ENCODE measurements at places on chromosomes 3 and 15.

DNA sequence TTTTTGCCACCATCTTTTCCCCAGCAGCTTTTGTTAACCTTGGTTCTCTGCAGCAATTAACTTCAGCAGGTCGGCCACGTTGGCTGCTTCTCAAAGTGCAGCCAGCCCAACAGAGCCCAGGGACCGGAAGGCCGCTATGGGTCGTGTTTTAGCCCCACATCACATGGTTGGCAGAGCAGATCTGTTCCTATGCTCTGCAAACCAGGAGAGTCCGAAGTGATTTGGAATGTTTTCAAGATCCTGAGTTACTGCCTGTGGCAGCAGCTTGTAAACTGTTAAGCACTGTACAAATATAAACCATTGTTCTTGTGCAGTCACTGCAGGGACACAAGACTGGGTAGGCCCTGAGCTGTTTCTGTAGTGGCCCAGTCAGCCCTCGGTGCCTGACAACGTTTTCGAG, 69.6 kb upstream of the MYZAP start:
- no peak for DNase-seq

DNA sequence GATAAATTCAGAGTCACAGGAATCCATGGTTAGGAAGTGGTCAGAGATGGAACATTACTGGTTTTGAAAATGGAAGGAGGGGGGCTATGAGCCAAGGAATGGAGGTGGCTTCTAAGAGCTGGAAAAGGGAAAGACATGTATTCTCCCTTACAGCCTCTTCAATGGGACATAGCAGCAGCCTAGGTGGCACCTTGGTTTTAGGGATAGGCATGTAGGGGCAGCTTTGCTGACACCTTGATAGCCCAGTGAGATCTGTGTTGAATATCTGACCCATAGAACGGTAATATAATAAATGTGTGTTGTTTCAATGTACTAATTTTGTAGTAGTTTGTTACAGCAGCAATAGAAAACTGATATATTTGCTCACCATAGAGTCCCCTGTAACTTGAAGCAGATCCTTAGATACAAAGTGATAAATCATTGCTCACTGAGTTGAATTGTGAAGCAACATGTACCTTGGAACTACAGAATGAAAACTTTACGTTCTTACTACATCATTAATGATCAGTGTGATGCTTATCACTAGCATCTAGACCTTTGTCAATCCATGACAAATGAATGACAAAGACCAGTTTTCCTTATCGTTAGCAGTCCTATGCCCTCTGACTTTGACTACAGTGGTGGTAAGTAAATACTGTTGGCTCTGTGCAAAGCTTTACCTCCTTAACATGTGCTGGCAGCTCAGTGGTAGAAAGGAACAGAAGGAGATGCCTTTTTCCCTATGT, 53.8 kb downstream of the TMEM45A start:
- DNase-seq: no peak

GRCh38 chr3:19248143-19248542, 99.8 kb downstream of the KCNH8 start:
- DNase-seq: no peak

DNA sequence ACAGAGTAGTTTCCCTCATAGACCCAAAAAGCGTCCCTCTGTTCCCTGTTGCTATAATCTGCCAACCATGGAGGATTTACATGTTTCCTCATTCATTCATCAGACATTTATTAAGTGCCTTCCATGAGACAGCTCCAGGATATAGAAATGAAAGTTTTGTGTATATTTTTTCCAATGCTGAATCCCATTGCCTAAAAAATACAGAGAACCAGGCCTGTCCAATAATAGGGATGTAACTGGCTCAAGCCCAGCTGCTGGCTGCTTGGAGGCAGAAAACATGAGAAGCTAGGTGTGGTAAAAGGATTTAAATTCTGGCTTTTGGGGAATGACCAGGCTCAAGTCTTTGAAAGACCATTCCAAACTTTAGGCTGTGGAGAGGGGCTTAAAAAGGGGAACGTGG, 41.5 kb downstream of the RARB start:
- DNase-seq: no peak
